Kasumi-1 (cell line): ENCODE measurements at places on chromosomes 11 and 22.
A peak's percentile ranks its signal among the peaks of the same experiment; 100 is the strongest.

- no peak for DNase-seq
Measured at GRCh38 chr11:102669664-102670063, 35.9 kb downstream of the MMP27 start.

GRCh38 chr11:75273411-75274391, 33.1 kb downstream of the TPBGL start:
- no peak for DNase-seq

DNA sequence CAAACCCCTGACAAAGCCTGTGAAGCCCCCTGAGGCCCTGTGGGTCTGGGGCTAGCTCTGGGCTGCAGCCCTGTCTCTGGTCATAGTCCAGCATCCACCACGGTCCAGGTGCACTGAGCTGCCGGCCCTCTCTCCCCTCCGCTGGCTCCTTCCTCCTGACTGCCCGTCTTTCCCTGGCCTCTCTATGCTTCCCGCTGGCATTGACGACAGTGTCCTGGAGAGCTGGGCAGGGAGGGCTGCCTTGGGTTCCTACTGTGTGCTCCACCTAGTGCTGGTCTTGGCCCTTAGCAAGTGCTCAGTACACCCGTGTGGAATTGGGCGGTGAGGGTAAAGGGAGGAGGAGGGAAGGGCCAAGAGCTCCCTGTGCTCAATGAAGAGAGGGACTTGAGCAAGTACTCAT, 868 bp upstream of the MYEOV start:
- no peak for DNase-seq

DNA sequence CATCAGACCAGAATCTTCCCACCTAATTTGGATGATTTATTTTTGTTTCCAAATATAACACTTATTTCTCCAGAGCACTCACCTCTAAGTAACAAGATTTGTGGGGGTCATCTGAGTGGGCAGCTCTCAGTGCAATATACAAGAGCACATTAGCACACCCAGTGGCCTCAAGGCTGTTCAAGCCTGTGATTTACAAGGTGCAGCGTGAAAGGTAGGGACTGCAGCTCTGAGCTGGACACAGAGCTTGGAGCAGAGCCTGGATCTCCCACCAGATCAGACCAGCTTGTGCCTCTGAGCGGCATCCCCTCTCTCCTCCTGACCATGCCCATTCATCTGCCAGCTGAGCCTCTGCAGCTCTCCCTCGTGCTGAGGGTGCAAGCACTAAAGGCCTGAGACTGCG, 323.3 kb upstream of the ZC3H12C start:
- no peak for DNase-seq

DNA sequence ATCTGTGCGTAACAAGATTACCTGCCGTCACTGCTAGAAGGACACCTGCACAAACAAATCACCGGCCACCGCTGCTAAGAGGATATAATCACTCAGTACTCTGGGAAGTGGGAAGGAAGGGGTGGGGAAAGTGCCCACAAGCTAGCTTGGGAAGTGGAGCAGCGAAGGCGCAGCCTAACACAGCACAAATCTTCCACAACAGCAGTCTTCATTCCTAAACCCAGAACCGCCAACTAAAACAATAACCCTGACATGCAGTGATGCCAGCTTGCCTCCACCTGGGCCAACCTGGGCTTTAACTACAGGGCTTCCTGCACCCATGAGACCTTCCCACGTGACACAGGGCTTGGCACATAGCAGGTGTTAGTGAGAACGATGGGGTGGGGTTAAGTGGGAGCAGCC, 5.1 kb downstream of the DGCR2 start:
- no peak for DNase-seq

- DNase-seq = peak; percentile 88
Measured at GRCh38 chr11:64334764-64335735, 5.0 kb upstream of the CCDC88B start.

DNA sequence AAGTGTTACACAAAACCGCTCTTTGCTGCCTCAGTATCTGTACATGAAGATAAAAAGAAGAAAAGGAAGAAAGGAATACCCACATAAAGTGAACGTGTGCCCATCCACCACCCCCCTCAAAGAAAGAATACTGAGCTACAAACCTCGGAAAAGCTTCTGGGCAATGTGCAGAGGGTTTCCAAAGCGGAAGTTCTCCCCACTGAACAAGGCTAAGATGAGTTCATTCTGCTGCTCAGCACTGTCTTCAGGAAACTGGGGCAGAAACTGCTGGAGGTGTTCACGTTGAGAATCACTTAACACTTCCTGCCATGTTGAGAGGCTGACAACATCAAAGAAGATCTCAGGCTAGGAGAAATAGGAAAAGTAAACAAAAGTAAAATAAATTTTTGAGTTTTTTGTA, 6.9 kb downstream of the NFRKB start:
- peak; percentile 92 for DNase-seq

DNA sequence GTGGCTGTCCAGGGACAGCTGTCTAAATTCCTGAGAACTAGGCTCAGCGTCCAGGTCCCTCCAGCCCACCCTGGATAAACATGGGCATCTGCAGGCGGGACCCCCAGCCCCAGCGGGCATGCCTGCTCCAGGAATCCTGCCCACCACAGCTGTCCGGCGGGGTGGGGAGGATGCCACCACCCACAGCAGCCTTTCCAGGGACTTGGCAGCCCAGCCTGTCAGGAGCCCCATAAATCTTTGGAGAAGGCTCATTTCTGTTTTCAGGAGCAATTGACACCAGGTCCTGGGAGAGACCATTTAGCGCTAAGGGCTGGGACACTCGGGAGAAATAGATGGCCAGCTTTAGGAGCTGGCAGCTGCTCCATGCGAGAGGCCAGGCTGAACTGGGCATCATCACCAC, 358.9 kb downstream of the CADM1 start:
- DNase-seq = no peak

- no peak for DNase-seq
Measured at GRCh38 chr22:34395370-34395769, 475.1 kb upstream of the LARGE1 start.

DNA sequence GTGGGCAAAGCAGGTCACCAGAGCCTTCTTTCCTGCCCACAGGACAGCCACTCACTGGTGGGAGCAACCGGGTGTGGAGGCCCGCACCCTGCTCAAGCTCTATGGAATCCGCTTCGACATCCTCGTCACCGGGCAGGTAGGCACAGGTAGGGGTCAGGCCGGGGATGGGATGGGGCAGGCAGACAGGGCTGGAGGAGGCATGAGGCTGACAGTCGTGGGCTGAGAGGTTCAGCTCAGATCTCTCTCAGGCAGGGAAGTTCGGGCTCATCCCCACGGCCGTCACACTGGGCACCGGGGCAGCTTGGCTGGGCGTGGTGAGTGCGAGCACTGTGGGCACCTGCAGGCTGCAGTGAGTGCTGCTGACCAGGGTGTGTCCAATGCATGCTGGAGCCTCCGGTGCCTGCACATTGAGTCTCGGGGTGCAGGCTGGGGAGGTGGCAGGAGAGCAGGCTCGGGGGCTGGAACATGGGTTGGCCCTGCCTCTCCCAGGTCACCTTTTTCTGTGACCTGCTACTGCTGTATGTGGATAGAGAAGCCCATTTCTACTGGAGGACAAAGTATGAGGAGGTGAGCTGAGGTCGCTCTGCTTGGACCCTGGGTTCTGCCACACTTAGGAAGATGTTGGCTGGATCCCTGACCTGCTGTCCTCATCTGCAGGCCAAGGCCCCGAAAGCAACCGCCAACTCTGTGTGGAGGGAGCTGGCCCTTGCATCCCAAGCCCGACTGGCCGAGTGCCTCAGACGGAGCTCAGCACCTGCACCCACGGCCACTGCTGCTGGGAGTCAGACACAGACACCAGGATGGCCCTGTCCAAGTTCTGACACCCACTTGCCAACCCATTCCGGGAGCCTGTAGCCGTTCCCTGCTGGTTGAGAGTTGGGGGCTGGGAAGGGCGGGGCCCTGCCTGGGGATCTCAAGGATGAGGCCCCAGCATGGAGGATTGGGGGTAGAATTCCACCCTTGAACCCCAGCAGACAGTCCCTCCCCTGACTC, 6.3 kb downstream of the SLC7A4 start:
- DNase-seq = no peak

DNA sequence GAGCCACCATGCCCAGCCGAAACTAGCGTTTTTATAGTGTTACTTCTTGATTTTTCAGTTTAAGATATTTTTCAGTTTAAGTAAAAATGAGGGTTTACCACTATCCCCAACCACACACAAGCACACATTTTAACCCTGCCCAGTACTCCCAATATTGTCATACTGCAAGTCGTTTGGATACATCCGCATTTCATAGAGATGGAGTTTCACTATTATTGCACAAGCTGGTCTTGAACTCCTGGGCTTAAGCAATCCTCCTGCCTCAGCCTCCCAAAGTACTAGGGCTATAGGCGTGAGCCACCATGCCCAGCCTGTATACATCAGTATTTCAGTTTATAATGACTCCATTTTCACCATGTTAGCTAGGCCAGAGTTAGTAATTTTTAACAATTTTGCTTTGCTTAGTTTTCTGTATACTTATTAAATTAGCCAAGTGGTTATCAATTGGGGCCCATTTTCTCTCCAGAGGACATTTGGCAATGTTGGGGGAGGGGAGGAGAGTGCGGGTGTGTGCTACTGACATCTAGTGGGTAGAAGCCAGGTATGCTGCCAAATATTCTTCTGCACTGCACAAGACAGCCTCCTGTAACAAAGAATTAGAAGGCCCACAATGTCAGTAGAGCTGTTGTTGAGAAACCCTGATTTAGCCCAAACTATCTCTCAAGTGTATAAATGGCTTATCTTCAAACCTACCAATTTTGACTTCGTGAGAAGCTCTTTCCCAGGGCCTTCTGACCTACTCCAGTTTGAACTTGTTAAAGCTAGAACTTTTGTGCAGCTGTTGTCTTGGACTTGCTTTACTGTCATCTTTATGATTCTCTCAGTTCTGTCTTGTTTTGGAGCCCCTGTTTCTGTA, 7.3 kb downstream of the USP47 start:
- DNase-seq = peak; percentile 85

GRCh38 chr11:64947208-64947814, 11.6 kb upstream of the GPHA2 start:
- no peak for DNase-seq

- peak; percentile 55 for DNase-seq
Measured at GRCh38 chr22:20130731-20131596, 640 bp upstream of the ZDHHC8 start.
